ENCODE measurements at places on chromosomes 1 and 21.
A peak's percentile ranks its signal among the peaks of the same experiment; 100 is the strongest.

DNA sequence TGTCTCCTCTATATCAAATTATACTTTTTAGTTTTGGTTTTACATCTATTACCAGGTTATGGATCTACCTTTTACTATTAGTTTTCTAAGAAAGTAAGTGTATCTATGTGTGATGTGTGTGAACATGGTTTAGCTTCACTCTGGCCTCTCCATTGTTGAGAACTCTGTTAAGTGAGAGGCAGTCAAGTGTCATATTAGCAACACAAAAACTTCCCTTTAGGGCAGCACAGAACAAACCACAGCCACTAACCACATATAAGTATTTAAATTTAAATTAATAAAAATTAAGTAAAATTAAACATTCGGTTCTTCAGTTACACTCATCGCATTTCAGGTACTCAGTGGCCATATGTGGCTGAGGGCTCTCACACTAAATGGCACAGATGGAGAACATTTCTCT, 96.6 kb downstream of the DPYD start:
- no peak for DNase-seq

DNA sequence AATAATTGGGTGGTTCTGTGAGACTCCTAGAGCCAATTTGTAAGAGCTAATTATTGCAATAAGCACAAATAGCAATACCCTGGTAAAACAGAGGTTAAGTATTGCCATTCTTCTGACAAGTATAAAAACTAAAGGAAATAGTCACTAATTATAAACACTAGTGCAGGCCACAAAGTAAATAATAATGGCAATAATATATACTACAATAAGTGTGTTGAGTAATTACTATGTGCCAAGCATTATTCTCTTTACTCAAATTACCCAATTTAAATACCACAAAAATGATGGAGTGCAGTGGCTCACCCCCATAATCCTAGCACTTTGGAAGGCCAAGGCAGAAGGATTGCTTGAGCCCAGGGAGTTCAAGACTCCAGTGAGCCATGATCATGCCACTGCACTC, 15.3 kb downstream of the ZMYM6 start:
- no peak for DNase-seq

DNA sequence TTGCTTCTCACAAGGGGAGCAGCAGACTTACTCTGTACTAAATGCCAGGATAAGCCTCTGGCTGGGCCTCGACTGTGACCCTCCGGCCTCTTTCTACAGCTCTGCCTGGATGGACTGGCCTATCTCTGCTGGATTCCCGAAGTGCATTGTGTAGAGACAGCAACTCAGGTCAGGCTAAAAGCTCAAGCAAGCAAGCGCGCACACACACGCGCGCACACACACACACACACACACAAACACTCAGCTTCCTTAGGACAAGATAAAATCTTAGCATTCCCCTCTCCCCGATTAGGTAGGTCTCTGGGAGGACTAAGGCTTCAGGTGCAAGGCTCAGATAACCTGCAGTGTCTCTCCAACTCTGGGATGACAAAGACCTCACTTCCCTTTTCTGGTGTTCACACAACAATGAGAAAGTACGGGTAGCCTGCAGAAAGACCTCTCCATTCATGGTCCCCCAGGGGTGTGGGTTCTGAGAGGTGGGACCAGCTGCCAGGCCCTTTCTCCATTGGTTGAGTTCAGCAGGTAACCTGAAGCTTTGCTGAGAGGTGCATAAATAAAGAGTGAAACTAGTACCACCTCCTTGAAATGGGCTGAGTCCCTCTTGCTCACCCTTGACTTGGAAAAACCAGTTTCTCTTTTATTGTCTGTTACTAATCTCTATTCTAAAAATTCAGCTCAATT, 155.1 kb upstream of the CAMK1G start:
- peak; percentile 66 for DNase-seq

GRCh38 chr1:212432661-212433576, at the start of gene NENF:
TSS of gene NENF (plus strand) at chr1:212432920. CDS start at chr1:212432944, 24 bp downstream.
- peak; percentile 86 for DNase-seq

GRCh38 chr1:183205196-183205781, 19.2 kb downstream of the LAMC2 start:
- no peak for DNase-seq

GRCh38 chr1:65344171-65344814, 35.0 kb downstream of the DNAJC6 start:
- DNase-seq, result no peak

DNA sequence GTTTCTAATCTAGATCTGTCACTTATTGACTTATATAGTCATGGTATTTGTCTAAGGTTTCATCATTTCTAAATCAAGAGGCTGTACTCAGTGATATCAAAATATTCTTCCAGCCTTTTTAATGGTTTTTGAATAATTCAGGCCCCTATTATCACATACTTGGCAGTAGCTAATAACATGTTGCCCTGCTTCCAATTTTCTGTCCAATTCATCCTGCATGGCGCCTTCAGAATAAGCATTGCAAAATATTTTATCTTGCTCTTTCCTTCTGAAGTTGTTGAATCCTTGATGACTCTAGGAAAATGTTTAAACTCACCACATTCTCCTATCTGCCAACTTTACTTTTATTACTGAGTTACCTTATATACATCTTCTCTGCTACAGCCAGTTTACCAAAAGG, 517.2 kb upstream of the B3GALT2 start:
- DNase-seq, result no peak

GRCh38 chr1:80384083-80384830, 1377.7 kb upstream of the ADGRL4 start:
- DNase-seq, result peak; percentile 7

DNA sequence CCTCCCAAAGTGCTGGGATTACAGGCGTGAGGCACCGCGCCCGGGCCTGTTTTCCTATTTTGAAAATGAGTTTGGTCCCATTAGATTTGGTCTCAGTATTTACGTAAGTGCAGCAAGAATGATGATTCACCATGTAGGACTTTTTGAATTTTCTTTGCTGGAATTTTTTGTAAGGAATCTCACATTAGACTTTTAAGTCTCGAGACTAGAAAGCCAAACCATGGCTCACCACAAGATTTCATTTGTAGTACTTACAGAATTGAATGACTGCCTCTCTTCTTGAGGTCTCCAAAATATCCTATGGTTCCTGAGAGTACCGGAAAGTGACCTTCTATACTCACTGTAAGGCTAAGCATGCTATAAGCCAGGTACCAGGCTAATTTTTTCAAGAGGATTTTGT, 325 bp downstream of the OR14A2 start:
- DNase-seq, result no peak

DNA sequence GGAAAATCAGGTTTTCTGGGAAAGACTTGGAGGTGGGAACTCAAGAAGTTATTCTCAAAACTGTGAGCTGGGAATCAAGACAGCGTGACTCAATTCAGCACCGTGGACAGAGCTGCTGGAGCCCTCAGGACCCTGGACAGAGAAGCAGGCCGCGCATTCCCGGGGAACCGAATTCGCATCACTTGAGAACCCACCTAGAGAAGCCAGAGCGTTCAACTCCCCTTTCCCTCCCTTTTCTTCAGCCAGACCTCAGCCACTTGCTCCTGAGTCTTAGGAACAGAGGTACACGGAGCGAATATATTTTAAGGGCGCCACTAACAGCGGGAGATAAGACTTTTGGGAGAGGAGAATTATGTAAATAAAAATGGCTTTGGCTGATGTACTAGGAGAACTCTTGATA, 2.0 kb upstream of the LIN28A start:
- DNase-seq, result peak; percentile 64

- DNase-seq, result peak; percentile 100
These were observed at the start of gene SRRM1 for GRCh38 chr1:24642481-24643362. TSS of gene SRRM1 (plus strand) at chr1:24643302. CDS start at chr1:24643327, 25 bp downstream.

GRCh38 chr1:206575894-206576737, 36.1 kb downstream of the EIF2D start:
- DNase-seq, result no peak

DNA sequence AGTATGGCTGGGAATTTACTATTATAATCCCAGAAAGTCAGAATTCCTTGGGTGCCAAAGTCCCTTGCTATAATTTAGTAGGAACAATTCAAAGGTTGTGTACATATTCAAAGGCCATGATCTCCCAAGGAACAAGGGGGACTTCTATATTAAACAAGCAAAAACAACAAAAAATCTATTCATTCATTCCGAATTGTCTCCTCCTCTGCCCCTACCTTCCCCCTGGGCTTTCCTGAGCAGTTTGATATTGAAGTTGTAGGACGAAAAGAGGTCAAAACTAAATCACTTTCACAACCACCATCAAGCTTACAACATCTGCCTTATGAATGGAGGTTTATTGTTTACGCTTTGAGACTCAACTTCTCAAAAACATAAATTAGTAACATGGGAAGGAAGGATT, 35.3 kb upstream of the SOD1 start:
- no peak for DNase-seq

DNA sequence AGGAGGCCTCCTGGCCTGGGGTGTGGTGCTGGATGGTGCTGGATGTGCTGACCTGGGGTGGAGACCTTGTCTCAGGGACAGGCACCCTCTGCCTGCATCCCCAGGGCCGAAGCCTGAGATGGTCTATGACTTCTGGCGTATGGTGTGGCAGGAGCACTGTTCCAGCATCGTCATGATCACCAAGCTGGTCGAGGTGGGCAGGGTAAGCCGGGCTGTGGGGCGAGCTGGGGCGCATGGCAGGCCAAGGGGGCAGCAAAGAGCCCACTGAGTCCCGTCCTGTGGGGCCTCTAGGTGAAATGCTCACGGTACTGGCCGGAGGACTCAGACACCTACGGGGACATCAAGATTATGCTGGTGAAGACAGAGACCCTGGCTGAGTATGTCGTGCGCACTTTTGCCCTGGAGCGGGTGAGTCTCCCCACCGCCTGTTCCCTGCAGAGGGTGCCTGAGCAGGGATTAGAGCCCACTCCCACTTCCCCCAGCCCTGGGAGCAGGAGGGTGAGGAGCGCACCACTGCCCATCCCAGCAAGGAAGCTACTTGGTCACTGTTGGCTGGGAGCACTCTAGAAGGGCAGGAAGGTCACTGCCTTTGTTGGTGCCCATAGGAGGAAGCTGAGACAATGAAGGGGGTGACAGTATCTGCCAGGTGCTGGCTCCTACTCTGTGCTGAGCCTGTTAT, 75.2 kb downstream of the PTPRU start:
- no peak for DNase-seq

DNA sequence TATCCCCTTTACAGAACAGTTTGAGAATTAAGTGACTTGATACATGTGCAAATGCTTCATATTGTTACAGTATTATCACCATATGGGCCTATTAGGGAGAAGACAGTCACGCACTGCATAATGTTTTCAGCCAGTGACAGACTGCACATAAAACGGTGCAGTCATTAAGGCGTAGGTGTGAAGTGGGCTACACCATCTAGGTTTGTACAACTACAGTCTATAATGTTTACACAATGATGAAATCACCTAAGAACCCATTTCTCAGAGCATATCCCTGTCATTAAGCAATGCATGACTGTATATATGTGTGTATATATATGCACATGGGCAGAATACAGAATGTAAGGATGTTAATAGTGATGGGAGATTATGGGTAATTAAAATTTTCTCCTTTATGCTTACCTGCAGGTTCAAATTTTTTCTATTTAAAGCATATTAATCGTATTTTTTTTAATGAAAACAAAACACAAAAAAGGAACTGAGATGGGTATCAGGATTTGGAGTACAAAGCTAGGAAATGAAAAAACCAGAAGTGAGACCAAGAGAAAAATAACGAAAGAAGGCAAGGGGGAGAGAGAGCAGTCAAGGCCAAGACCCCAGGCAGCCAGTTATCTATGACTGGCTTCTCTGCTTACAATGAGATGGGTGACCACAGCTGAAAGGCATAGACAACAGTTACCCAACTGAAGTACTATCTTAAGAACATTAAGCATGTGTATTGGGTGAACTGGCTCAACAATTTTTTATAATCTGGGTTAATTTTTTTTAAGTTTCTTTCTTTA, 122.9 kb upstream of the DAB1 start:
- no peak for DNase-seq

GRCh38 chr1:247639381-247639981, 34.1 kb downstream of the OR2G3 start:
- DNase-seq, result no peak

DNA sequence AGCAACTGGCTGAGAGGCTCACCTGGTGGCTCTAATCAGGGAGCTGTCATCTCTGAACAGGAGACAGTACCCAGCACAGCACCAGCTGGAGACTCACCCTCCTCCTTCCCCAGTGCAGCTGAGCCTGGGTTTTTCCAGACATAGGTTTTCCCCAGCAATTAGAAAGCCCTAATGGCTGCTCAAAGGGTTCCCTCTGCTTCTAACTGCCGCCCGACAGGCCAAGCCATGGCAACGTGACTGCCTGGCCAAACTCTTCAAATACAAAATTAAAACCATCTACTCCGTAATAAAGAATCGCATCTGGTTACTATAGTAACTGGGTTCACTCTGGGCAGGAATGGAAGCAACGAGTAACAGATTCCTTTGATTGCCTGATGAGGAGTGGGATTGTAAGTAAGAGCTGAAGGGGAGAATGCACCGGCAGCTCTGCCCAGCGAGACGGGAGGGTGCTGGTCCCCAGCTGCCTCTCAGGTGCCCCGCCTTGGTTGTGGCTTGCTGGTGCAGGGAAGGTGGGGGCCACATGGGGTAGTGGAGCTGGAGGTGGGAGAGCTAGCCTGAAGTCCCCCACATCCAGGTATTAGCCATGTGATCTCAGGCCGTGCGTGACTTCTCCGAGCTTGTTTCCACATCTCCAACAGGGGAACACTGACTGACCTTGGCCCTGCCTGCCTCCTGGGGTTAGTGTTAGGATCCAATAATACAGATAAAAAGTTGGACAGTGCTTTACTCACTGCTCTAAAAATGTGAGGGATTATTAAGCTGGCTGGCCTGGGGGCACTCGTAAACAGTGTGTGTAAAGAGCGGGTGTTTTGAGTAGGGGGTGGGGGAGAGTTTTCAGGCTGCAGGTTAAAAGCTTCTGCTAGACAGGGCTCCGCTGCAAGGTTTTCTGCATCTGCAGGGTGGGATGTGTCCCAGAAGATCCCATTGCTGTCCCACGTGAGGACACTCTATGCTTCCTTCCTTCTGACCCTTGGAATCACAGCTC, 94.2 kb downstream of the KCNN3 start:
- DNase-seq, result no peak

GRCh38 chr1:209652873-209653401, 712 bp upstream of the LAMB3 start:
- DNase-seq, result peak; percentile 100

GRCh38 chr1:78102082-78102481, 56.3 kb downstream of the GIPC2 start:
- DNase-seq, result peak; percentile 5

DNA sequence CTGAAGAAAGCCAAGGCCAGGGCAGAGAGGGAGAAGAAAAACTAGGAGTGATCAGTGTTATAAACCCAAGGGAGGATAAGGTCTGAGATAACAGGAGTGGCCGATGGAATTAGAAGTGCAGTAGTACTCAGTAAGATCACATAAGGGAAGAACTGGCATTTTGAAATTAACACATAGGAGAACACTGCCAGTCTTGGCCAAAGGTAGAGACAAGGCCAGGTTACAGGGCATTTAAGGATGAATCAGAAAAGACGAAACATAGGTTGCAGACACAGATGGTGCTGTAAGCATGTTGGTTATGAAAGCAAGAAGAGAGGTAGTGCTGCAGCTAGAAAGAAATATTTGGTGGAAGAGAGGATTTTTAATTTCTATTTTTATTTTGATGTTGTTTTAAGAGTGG, 278.9 kb upstream of the SNX7 start:
- no peak for DNase-seq

GRCh38 chr1:42158189-42158588, 5.0 kb downstream of the GUCA2B start:
- no peak for DNase-seq

Data from kidney tubule cell (primary cell).